ENCODE measurements at places on chromosomes 1 and 21.

GRCh38 chr1:237145379-237146135, 103.6 kb downstream of the RYR2 start:
- DNase-seq = no peak

DNA sequence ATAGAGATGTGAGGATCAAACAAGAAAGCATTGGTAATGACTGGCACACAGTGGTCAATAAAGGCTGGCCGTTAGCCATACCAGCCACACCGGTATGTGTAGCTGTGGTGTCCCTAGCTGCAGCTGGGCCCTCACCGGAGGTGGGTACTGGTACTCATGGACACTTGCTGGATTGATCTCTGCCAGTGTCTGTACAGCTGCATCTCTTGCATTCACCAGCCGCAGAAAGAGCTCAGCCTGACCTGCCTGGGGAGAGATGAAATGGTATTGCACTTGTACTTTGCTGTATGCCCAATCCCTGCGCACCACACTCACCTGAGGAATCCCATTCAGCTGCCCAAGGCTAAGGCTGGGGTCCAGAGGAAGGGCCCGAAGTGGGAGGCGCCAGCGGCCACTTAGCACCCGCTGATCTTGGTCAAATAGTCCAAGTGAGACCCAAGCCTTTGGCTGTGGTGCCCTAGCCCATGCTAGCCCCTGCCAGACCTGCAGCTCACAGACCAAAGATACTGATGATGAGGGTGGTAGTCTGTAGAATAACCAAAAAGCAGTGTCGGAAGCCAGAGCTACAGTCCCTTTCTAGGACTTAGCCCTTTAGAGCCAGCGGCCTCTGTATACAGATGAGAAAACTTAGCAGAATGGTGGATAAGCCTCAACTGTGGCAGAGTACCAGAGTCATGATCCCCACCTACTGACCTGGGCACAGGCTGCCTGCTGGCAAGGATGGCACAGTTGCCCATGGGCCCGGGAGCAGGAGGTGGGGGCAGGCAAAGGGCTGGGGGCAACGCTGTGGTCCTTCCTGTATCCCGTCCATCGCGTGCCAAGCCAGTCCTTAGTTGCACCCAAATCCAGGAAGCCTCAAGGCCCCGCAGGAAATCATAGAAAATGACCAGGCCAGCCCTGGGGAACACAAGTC, 3.0 kb downstream of the CCDC17 start:
- no peak for DNase-seq

DNA sequence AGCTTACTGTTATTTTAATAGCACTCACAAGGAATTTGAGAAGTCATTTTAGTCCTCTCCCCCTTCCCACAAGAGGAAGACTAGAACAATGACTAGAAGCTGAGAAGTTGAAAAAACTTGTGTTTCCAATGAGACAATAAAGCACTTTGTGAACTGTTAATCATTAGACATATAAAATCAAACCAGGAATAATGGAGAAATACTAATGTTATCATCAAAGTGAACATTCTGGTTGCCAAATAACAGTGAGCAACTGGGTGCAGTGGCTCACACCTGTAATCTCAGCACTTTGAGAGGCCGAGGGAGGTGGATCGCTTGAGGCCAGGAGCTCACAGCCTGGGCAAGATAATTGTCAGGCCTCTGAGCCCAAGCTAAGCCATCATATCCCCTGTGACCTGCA, 54.0 kb upstream of the RASAL2 start:
- no peak for DNase-seq

GRCh38 chr1:168835176-168835575, 106.2 kb upstream of the DPT start:
- DNase-seq = no peak

DNA sequence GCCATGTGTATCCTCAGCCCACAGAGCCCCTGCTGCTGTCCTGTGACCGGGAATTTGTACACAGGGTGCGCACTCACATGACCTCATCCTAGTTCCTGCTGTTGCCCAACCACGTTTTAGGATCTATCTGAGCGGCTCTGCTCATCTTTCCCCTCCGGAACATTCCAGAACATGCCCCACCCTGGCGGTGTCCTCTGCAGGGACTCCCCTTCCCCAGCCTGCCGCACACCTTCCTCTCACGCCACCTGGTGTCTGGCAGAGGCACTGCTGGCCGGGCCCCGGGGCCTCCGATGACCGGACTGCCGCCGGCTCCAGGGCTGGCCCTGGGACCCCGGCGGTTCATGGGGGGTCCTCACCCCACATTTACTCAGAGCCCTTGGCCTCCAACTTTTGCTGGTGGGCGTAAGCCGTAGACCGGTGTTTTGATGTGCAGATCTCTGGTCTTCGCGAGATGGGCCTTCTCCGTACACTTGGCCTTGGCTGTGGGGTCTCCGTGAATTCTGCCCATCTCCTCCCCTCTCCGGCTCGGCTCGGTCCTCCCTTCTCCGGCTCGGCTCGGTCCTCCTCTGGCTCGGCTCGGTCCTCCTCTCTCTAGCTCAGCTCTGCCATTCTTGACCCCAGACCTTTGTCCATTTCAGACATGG, 29.5 kb downstream of the ARHGEF16 start:
- DNase-seq = no peak

GRCh38 chr1:217109928-217110327, 386.7 kb upstream of the ESRRG start:
- DNase-seq = no peak

- no peak for DNase-seq
Observed at GRCh38 chr21:45421071-45421845, 16.3 kb downstream of the COL18A1 start.

DNA sequence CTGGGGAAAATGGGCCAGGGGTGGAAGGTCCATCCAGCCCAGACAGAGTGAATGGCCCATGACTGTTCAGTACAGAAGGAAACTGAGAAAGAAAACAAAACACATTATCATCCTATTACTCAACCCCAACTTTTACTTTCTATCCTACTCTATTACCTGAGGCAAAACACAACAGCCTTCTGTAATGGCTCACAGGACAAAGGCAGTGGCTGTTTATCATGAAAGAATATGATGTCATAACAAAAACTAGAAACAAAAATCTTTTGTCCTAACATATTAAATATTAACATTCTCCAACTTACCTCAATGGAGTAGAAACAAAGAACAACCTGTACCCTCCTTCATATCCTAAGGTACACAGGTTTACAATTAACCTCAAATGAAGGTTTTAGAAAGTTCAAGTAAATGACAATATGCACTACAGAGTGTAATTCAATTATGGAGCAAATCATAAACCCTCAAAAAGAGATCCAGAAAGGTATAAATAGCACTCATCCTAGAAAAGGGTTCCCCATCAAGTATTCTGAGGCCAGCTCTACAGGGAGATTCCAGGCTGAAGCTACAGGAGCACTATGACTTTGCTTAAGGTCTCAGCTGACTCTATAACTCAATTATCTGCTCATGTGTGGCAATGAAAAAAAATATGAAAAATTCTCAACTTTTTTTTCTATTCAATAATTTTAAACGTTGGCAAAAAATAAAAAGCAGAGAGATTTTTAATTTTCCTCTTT, 15.1 kb downstream of the ELK4 start:
- no peak for DNase-seq

- DNase-seq = no peak
Observed at GRCh38 chr1:28193701-28194161, 17.2 kb upstream of the PTAFR start.

GRCh38 chr1:226211181-226211821, 12.2 kb upstream of the MIXL1 start:
- no peak for DNase-seq

GRCh38 chr1:104294259-104294658, 544.6 kb downstream of the AMY1C start:
- DNase-seq = no peak

DNA sequence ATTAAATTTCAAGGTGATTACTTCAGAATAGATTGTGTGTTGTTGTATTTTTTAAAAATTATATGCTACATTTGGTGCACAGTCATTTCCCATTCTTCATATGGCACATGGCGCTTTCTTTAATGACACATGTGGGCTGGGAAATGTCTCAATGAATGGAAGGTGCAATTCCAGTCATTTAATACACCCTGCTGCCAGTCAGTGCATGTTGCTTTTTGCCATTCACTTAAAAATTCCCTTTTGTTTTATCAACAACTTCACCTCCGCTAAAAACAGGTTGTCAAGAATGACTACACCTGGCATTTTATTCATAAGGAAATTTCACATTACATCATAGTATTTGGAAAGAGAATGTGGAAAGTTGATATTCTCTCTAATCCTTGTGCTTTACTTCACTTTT, 716.4 kb upstream of the ADAMTS5 start:
- no peak for DNase-seq

GRCh38 chr1:54989968-54990810, 8.5 kb upstream of the BSND start:
- DNase-seq = no peak

GRCh38 chr1:66217021-66217420, 316.9 kb upstream of the SGIP1 start:
- DNase-seq = no peak

DNA sequence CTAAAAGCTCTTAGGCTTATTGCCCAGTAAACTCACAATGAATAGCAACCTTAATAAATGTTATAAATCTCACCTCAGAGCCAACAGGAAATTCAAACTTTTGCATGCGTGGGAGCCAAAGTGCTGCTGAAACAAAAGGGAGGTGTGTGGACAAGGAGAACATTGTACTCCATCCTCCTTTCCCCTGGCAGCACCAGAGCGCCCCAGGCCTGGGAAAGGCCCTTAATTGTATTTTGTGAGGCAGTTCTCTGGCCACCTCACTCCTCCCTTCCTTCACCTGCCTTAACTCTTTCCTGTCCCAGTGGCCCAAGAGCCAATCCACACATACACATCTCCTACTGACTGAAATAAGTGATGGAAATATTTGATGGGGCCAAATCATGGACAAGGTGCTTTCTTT, 648.5 kb downstream of the LMO4 start:
- no peak for DNase-seq

- no peak for DNase-seq
Observed at GRCh38 chr1:23639460-23640095, 52.0 kb upstream of the RPL11 start.

DNA sequence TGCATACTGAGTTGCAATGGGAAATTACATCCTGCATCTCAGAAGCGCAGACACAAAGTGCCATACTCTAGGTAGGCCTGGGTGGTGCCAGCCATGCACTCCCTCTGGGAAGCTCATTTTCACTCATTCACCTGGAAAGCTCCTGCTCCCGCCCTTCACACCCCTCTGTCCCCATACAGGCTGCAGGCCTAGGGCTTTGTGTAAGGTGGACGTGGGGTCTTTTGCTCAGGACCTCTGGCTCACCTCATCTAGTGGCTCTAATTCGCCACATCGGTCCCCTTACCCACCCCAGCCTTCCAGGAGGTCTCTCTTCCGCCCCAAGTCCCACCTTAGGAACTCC, 751 bp downstream of the MRPS15 start:
- no peak for DNase-seq

- no peak for DNase-seq
Observed at GRCh38 chr1:186781730-186782129, 47.0 kb upstream of the PLA2G4A start.

DNA sequence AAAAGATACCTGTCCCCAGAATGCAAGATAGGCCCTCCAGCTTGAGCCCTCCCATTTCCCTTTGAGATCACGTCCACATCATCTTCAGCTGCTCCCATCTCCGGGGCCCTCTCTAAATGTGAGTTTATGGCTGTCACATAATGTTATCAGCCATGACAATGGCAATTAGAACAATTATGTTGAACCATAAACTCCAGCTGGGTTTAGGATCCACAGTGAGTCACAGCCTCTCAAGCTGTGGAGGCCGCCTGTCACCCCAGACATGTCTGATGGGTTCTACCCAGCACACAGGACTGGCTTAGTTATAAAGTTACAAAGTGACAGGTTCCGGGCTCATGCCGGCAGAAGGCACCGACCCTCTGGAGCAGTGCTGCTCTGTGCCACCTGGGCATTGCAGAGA, 597.3 kb downstream of the PTPRU start:
- no peak for DNase-seq

DNA sequence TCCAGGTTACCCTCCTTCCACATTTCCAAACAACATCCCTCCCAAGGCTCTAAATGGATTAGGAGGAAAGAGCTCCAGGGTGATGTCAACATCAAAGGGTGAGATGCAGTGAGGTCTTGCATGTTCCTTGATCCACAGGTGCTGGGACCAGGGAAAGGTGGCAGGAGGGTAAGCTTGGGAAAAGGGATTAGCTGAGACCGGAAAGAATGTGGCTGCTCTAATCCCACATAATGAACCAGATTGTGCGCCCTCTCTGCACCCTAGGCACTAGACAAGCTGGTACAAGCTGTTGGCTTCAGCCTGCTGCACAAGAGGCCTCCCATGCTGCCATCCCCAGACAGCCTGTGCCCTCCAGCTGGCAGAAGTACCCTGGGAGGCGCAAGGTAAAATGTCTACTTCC, 34.9 kb downstream of the PLXNA2 start:
- no peak for DNase-seq

DNA sequence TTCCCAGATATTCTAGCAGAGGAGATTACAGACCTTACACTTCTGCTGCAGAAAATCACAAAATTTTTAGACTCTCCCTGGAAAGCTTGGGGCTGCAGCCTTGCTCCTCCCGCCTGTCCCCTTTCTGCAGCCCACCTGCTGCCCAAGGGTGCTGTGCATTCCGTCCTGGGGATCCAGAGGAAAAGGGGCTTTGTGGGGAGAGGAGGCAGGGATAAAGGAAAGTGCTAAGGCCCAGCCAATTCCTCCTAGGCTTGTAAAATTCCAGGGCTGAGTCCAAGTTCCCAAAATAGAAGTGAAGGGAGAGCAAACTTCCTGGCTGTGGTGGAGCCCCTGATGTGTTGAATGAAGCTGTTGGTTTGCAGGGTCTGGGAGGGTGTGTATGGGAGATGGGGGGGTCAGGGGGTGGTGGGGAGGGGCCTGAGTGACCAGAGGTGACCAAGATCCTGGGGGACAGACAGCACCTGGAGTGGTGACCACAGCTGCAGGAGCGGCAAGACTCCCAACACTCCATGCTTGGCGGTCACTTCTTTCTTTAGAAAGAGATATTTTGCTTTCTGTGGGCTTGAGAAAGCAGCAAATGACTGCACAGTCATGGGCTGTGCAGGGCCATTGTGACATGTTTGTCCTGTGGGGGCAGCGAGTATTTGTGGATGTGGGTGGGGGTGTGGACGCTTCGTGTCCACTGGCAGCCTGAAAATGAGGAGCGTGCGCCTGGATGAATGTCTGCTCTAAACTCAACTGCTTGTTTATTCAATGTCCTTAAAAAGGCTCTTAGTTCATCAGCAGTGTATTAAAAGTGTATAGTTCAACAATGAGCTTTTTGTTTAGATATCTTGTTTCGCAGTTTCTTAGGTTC, 68.4 kb downstream of the TLR5 start:
- DNase-seq = no peak

DNA sequence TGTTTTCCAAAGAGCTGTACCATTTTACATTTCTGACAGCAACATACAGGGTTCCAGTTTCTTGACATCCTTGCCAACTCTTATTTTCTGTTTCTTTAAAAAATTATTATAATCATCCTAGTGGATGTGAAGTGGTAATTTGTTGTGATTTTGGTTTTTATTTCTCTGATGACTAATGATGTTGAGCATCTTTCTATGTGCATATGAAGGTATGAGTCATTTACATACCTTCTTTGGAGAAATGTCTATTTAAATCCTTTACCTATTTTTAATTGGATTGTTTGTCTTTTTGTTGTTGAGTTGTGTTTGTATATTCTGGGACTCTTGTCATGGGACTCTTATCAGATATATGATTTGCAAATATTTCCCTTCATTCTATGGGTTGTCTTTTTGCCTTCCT, 20.8 kb upstream of the MPC2 start:
- DNase-seq = no peak

All from activated CD4-positive, alpha-beta T cell treated with anti-CD3 and anti-CD28 coated beads for 1 hour (primary cell).